ENCODE measurements at places on chromosomes 12 and 14. TPM values are rescaled to one million over a fixed set of nuclear protein-coding genes. Genes with fewer than 3 reads are reported as not detected.

RIPK3 gene
- not detected for total RNA-seq

AQP2 gene
- not detected for total RNA-seq

ABHD12B gene
- total RNA-seq = not detected

LRP1-AS gene
- total RNA-seq = not detected

RHOJ gene
- total RNA-seq = not detected

SLC6A12 gene
- not detected for total RNA-seq

AHSA1 gene
- total RNA-seq = 215 TPM

PELI2 gene
- total RNA-seq = 0.11 TPM

DPF3 gene
- total RNA-seq = 30.5 TPM

HOTAIR gene
- total RNA-seq = 3.5 TPM

P3H3 gene
- total RNA-seq = 24.4 TPM

PRIMA1 gene
- not detected for total RNA-seq

PLEKHD1 gene
- total RNA-seq = 0.15 TPM

SLC41A2 gene
- total RNA-seq = 20.4 TPM

CD163 gene
- total RNA-seq = not detected

LACRT gene
- not detected for total RNA-seq

POTEG gene
- 0.12 TPM for total RNA-seq

COCH gene
- total RNA-seq = 4.2 TPM

SLCO1A2 gene
- not detected for total RNA-seq

VDR gene
- total RNA-seq = 19.6 TPM

P2RX2 gene
- not detected for total RNA-seq

SSTR1 gene
- total RNA-seq = 0.23 TPM

ETNK1 gene
- total RNA-seq = 22.2 TPM

MYO1H gene
- not detected for total RNA-seq

CCDC184 gene
- total RNA-seq = not detected

RAB3IP gene
- 28.6 TPM for total RNA-seq

RALGAPA1 gene
- total RNA-seq = 24.0 TPM

MFAP5 gene
- total RNA-seq = not detected

IGFBP6 gene
- total RNA-seq = 299 TPM

TDP1 gene
- 51.4 TPM for total RNA-seq

DCN gene
- not detected for total RNA-seq

GRIP1 gene
- total RNA-seq = 8.4 TPM

CHST11 gene
- 53.5 TPM for total RNA-seq

B4GALNT1 gene
- 42.3 TPM for total RNA-seq

RPS6KL1 gene
- total RNA-seq = 17.9 TPM

HRK gene
- total RNA-seq = 0.33 TPM

ASB2 gene
- total RNA-seq = 0.22 TPM

RERG gene
- not detected for total RNA-seq

TRHDE gene
- 17.7 TPM for total RNA-seq

PTHLH gene
- total RNA-seq = 414 TPM

NDUFA9 gene
- total RNA-seq = 71.5 TPM

RD3L gene
- total RNA-seq = not detected

TAS2R9 gene
- total RNA-seq = not detected

POLE2 gene
- total RNA-seq = 38.6 TPM

LTBP2 gene
- 17.4 TPM for total RNA-seq

KLRC2 gene
- total RNA-seq = not detected
